ENCODE measurements at places on chromosomes 1 and 21.

GRCh38 chr1:221316491-221317056 lies 425.3 kb downstream of the DUSP10 start:
- no peak for DNase-seq

- DNase-seq, result no peak
Observed at GRCh38 chr1:246176126-246177024, 330.7 kb downstream of the SMYD3 start.

DNA sequence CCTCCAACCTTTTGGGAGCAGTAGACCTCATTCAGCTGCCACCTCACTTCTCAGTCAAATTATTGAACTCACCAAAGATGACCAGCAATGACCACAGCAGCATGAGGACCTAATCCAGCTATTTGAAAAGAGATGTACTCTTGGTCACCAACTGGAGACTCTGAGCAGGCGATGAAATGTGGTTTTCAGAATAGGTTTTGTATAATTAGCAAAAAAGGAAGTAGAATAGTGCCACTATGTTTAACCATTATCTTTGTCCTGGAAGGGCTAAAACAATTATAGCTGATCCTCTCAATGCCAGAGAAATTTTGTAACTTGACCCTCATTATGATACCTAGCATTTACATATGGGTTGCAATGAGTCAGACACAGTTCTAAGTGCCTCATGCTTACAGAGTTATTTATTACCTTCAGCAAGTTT lies at the start of gene FCRL2:
Gene FCRL2 (minus strand): TSS at position 162 of the 421 bp plus-strand sequence. CDS start 59 bp downstream, at position 103.
- DNase-seq, result no peak

- DNase-seq, result peak; percentile 60
Observed at GRCh38 chr1:226711976-226712741, 26.9 kb downstream of the ITPKB start.

DNA sequence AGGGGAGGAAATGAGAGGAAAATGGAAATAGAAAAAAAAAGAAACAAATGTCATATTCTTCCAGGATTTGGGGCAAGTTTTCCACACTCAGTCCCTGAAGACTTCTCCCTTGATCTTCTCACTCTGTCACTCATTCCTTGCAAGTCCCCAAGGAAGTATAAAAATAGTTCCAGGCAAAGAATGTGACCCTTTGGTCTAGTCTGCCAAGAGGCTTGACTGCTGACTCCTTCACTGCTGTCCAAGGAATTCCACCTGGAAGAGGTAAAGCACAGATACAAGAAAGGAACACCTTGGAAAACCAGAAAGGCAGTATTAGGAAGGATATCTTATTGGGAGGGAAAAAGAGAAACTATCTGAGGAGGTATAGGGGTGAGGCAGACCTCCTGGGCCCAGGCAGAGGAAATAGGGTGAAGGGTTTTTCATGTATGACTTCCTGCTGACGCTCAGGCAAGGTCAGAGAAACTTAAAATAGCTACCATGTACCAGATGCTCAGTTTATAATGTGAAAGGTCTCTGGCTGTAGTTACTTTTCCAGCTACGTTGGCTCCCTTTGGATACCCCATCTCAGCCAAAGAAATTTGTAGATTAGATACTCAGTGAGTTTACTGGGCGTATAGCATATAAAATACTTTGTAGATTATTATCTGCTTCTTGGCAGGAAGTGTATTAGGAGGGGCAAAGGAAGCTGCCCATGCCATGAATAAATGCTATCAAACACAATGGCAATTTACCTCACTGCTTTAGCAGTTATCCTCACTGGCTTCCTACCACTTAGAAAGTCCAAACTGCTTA lies 2.0 kb upstream of the GJA5 start:
- DNase-seq, result peak; percentile 19

DNA sequence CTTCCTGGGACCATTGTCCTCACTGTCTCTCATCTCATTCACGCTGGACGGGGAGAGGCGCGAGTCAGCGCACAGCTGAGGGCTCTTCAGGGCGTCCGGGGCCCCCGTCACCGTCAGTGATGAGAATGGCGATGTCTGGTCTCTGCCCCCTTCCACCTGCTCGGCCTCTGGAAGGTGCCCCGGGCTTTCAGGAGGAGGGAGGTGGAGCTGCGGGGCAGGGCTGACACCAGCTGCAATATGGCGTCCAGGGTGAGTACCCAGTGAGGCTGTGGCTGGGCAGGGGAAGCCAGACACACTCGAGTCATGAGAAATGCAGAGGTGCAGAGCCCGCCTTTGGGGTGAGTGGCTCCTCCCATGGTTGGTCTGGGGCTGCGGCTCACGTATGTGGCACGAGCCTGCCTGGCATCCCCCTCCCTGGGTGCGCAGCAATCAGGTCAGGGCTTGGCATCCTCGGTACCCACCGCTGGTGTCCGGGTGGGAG lies 15.1 kb downstream of the MORN1 start:
- no peak for DNase-seq

DNA sequence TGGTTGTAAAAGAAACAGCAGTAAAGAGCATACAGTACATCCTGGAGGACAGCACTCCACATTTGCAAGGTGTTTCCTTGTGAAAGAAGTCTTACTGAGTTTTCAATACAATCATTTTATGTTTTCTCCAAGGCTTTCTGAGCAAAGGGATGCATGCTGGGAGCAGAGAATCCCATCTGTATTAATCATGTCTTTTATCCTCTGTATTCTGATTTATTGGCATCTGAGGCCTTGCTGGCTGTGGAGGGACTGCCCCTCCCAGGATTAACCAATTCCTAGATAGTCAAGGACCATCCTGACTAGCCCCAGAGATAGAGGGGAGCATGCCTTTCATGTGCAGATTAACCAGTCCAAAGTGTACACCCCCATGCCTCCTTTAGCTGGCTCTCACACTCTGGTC lies 476.3 kb downstream of the SIPA1L2 start:
- no peak for DNase-seq

DNA sequence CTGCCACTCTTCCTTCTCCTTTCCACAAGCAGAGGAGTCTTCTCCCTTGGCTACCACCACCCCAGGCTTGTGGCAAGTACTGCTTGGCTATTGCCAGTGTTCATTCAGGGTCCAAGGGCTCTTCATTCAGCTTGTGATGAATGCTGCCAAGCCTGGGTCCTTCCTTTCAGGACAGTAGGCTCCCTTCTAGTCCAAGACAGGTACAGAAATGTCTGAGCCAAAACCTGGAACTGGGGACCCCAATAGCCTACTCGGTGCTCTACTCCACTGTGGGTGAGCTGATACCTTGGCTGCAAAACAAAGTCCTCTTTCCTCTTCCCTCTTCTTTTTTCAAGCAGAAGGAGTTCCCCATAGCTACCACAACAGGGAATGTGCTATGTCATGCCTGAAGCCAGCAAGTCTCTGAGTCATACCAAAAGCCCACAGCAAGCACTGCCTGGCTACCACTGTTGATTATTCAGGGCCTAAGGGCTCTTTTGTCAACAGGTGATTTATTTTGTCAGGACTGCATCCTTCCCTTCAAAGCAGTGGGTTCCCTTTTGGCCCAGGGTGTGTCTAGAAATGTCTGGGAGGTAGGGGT lies 268.9 kb downstream of the HHAT start:
- DNase-seq, result peak; percentile 28

DNA sequence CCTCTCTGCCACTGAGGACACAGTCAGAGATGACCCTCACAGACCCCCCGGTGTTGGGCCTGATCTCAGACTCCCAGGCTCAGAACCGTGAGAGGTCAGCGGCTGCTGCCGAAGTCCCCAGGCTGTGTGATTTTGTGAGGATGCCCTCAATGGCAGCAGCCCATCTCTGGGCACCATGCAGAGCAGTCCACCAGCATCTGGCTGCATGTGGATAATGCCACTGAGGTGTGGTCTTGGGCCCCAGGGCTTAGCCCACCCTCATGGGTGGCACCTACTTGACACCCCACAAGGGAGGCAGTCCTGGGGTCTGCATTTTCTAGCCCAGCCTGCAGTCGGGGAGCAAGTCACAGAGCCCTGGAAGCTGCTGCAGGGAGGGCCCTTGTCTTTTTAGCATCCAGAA lies 5.5 kb upstream of the ACTRT2 start:
- DNase-seq, result no peak

- no peak for DNase-seq
Observed at GRCh38 chr1:13823936-13824335, 123.9 kb downstream of the PRDM2 start.

GRCh38 chr1:82226186-82226505 lies 425.4 kb downstream of the ADGRL2 start:
- no peak for DNase-seq

- no peak for DNase-seq
Observed at GRCh38 chr1:159839116-159839849, 12.6 kb downstream of the SLAMF8 start.
